Large intestine (tissue), 12 donors: ENCODE measurements at places on chromosomes 12 and 14. TPM values are rescaled to one million over a fixed set of nuclear protein-coding genes. Genes with fewer than 3 reads are reported as not detected.

GRCh38 chr14:40280652-40281051 is 848.4 kb upstream of the FBXO33 start:
- no peak for DNase-seq

DNA sequence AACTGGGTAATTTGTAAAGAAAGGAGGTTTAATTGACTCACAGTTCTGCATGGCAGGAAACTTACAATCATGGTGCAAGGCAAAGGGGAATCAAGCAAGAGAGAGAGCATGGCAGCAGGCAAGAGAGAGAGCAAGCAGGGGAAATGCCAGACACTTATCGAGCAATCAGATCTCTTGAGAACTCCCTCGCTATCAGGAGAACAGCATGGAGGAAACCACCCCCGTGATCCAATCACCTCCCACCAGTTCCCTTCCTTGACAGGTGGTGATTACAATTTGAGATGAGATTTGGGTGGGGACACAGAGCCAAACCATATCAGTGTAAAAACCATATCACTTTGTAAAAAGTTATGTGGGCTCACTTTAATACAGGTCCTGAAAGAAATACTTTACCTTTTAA is 56.4 kb upstream of the NEDD1 start:
- DNase-seq, result no peak

- DNase-seq, result no peak
These were observed 315.3 kb downstream of the ZFP36L1 start for GRCh38 chr14:68477461-68478085.

GRCh38 chr14:42111355-42111754 is 504.7 kb downstream of the LRFN5 start:
- DNase-seq, result no peak

CCDC38 gene
- polyA plus RNA-seq, result 0.36 TPM
